ENCODE measurements at places on chromosomes 7 and 10.

GRCh38 chr10:1737222-1738061, at the start of gene ADARB2:
Gene ADARB2, minus strand, starts transcription at chr10:1737525.
- DNase-seq: no peak

DNA sequence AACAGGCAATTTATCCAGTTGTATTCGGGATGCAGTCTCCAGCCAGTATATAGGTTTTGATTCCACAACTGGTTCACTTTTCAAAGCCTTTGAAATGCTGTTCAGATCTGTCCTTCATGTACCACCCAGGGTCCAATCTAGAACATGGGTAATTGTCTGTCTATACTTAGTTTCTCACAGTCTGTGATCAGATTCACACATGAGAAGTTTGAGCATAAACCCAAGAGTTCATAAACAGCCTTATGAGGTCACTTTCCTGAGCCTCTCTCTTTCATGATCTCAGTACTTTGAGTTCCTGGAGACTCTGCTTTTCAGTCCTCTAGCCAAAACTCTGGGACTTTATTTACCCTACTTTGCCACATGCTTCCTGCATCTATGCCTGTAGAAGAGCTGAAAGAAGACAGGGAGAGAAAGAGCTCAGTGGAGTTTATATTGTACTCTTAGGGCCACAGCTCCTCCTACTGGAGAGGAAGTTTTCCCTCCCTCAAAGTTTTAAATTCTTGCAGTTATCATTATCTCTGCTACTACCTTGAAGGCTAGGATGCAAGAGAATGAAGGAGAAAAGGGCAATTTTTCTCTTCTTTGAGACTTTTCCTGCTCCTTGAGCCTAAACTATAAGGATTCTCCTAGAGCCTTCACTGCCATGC, 172.0 kb downstream of the ZEB1 start:
- DNase-seq: no peak

DNA sequence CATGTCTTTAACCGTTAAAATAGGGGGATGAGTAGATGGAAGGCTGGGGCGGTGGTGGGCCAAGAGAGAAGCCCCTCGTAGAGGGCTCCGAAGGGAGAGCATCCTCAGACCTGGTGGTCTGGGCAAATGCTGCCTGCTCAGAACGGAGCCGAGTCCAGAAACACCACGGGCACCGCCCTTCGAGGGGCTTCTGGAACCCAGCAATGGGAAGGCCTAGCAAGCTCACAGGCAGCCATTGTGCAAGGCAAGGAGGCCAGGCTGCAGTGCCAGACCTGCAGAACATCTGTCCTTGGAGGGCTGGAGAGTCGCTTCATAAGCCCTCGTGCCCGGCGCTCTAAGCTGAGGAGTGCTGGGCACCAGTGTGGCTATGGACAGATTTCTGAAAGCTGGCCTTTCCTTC, 644.1 kb upstream of the GALNT17 start:
- DNase-seq: no peak

DNA sequence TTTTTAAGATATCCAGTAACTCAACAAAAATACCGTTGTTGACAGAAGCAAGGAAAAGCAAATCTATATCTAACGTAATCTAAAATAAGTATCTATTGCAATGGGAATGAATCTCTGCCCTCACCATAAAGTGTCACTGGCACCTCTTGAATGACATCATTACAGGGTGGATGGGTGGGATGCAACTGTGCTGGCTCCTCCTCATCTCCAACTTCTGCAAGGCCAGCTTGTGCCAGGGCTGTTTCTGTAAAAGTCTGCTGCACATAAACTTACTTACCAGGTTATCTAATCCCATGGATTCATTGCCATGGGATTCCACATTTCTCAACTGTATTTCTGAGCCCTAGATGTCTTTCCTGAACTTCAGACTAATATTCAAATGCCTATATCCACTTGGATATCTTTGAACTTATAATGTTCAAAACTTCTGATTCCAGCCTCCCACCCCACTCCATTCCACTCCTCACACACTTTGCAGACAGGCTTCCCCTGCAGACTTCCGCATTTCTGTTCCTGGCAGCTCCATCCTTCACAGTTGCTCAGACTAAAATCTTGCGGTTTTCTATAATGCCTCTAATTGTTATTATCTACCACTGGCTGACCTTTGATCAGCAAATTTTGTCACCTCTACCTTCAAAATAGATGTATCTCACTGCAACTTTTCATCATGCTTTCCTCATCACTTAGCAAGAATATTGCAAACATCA, 10.7 kb downstream of the FGL2 start:
- no peak for DNase-seq

DNA sequence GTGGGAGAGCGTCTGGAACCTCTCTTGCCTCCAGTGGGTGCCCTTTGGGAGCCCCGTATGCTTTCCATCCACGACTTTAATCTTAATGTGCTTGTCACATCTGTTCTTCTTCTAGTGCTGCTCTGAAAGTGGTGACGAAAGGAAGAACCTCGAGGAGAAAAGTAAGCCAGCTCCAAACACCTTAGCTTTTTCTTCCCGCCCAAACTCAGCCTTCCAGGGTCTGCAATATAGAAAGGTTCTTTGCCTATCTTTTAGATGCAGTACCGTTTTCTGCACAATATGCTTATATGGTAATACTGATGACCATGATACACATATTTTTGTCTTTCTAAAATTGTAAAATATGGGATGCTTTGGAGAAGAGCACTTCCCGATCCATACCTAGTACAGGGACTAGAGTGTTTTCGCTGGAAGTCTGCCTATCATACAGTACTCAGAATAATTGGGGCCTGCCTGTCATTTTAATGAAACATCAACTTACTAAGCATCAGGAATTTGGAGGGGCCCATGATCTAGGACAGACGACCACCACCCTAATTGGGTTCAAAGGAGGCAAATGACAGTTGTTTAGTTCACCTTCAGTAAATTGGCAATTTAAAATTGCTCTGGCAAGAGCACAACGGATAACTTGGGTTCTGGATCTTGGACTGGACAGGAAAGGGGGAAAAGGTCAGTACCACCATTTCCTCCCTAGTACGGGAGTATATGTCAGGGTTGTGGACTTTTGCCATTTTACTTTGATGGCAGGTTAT, 884 bp downstream of the RINT1 start:
- no peak for DNase-seq

DNA sequence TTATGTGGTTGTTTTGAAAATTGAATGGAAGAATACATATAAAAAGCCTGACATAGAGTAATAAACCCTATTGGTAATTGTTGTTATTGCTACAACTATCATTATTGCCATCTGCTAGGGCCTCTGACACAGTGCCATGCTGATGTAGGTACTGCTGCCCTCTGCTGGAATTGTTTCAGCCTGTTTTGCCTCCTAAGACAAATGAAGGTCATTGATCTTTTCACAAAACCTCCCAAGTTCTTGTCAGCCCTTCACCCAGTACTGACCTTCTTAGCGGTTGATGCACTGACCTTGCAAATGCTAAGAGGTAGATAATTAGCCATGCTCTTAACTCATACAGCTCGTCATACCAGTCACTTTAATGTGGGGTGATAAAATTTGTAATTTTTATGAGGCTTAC, 975.2 kb downstream of the SORCS1 start:
- no peak for DNase-seq

DNA sequence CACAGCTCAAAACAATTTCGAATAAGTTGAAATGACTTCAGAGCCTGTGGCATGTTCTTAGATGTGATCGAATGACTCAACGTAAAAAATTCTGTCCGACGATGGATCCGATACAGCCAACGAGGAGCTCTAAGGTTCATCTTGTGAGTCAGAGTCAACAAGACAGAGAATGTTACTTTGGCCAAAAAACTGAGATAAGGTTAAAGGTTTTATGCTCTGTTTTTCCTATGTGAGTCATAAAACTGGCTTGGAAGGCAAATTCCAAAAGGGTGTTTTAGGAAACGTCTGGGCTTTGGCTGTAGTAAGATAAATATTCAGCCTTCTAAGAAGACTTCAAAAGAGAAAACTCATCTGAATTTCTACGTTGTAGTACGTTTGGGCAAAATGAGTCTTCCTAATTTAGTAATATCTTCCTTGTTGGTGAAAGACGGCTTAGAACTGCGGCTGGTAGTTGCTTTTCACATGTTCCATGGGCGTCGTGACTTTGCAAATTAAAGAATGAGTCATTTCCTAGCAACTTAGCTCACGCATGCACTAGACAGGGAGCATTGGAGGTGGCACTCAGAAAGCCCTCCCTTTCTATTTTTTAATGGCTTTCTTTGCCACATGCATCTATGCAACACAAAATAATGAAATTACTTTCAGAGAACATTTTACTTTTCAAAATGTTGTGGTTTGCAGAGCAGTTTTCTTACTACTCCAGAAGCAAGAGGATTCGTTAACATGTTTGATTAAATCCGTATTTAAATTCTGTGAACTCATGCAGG, 28.2 kb downstream of the PFKP start:
- peak; percentile 14 for DNase-seq

- DNase-seq: no peak
These were observed 41.2 kb downstream of the ANLN start for GRCh38 chr7:36430881-36431280.

GRCh38 chr10:19843487-19843886, 27.3 kb downstream of the PLXDC2 start:
- no peak for DNase-seq

- no peak for DNase-seq
These were observed 18.9 kb downstream of the LOXL4 start for GRCh38 chr10:98249134-98249533.

- DNase-seq: no peak
These were observed 51.9 kb downstream of the OAT start for GRCh38 chr10:124366825-124367224.

- DNase-seq: no peak
These were observed 55.7 kb upstream of the HECTD2 start for GRCh38 chr10:91354166-91355075.

DNA sequence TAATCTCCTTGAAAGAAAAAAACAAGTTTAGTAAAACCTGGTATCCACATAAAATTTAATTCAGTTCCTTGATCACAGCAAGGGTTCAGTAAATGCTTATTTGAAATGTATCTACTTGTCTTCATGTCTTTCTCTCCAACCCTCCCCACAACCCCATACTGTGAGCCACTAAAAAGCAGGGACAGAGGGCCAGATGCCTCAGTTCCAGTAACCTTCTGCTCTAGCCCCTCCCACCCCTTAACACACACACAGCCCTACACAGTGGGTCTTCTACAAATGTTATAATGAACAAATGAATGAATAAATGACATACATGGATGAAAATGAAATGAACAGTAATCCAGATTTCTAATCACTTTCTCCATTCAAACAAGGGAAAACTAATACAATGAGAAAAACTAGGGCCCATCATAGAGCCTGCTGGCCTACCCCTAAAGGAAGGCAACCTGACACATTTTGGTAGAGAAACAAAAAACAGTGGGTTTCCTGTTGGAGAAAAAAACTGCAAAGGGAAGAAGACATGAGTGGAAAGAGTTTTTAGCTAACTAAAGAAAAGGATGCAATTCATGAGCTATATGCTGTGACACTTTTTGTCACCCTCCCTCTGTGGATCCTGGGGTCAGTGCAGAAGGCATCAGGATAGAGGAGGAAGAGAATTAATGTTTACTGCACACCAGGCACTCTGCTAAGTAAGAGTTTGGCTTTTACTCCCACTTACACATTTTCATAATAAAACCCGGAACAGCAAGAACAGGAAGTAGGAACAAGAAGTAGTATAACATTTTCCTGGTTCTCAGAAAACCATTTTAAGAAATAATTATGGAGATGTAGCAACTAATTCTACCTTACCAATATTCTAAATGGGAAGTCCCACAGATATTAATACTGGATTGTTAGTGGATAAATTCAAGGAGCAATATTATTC, 38.1 kb downstream of the ELMO1 start:
- no peak for DNase-seq

GRCh38 chr7:37957221-37957970, 37.0 kb downstream of the EPDR1 start:
- no peak for DNase-seq

- DNase-seq: no peak
These were observed 186.7 kb downstream of the CXCL12 start for GRCh38 chr10:44198096-44198779.

DNA sequence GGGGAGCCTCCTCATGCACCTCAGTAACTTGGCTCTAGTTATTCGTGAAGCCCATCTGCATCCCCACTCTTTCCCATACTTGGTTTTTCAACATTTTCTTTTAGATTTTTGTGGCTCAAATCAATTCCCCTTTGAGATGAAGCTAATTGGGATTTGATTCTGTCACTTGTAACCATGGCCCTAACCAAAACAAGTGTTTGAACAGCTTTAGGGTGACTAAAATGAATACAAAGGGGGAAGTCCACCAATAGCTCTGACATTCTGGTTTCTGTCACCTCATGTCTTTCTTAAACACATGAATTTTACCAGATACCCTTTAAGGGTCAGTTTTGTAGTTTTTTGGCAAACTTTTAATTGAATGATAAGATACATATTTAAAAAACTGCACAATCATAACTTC, 87.0 kb downstream of the PCGF5 start:
- no peak for DNase-seq

- DNase-seq: no peak
These were observed 20.7 kb downstream of the CCDC3 start for GRCh38 chr10:12980713-12981306.

- peak; percentile 24 for DNase-seq
These were observed 3.9 kb downstream of the UBE2H start for GRCh38 chr7:129948877-129949291.

- DNase-seq: no peak
These were observed 162.2 kb downstream of the ARHGAP21 start for GRCh38 chr10:24561453-24561852.

DNA sequence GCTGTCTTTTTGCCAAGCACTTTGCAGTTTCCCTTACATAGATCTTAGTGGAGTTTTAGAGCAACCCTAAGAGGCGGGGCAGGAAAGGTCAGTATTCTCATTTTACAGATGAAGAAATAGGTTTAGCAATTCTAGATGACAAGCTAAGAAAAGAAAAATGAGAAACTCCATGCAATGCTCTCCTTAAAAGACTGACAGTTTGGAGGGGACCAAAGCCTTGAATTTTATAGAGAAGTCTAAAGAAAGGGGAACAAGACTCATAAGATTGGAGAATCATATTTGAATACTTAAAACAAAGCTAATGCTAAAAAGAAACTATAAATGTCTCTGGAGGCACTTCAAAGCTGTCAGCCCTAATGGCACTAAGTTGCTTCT, 19.6 kb downstream of the CEP55 start:
- no peak for DNase-seq

DNA sequence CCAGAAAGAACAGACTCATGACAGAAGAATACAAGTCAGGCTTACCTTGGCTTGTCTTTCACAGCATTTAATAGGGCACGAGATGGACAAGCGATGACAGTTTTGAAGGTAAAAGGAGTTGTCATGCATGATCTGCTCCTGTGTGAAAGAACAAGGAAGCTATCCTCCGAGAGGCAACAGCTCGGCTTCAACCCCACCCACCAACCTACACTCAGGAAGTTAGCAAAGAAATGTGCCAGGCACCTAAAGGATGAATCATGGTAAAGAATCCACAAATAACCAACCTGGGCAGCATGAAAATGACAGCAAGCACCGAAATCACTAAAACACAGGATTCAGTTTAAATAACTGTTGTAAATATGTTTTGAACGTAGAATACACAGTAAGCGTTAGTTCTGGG, 700.2 kb downstream of the TYW1 start:
- DNase-seq: no peak

DNA sequence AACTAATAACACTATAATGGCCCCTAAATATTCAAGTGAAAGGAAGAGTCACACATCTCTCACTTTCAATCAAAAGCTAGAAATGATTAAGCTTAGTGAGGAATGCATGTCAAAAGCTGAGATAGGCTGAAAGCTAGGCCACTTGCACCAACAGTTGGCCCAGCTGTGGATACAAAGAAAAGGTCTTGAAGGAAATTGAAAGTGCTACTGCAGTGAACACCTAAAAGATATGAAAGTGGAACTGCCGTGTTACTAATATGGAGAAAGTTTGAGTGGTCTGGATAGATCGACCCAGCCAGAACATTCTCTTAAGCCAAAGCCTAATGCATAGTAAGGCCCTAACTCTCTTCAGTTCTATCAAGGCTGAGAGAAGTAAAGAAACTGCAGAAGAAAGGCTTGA, 12.1 kb upstream of the SNX13 start:
- no peak for DNase-seq

Measured in stimulated activated CD4-positive, alpha-beta T cell treated with anti-CD3 and anti-CD28 coated beads, Interleukin-1b, Interleukin-23, amount 100 ng/mL, for 1 hour (primary cell).